Cerebellar nuclear complex (tissue), 1 donor: ENCODE measurements at places on chromosomes 7 and 10.

GRCh38 chr7:136958016-136958415 is 89.6 kb downstream of the CHRM2 start:
- DNase-seq: no peak

- DNase-seq: no peak
These were observed 137.7 kb downstream of the NEUROD6 start for GRCh38 chr7:31202801-31203200.

DNA sequence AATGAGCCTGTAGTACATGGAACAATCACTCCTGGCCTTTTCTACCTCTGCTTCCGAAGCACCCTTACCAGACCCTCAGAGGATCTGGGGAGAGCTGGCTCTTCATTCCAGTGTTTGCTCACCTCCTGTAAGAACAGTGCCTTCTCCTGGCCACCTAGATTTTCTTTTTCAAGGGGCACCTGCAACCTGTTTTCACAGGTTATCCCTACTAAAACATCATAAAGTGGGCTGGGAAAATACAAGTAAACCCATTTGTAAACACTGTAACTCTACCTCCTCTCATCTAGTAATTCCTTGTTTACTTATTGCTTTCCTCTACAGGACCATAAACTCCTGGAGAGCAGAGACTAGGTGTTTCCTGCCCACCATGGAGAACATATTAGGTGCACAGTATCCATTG is 1.1 kb downstream of the PIK3AP1 start:
- DNase-seq: no peak

DNA sequence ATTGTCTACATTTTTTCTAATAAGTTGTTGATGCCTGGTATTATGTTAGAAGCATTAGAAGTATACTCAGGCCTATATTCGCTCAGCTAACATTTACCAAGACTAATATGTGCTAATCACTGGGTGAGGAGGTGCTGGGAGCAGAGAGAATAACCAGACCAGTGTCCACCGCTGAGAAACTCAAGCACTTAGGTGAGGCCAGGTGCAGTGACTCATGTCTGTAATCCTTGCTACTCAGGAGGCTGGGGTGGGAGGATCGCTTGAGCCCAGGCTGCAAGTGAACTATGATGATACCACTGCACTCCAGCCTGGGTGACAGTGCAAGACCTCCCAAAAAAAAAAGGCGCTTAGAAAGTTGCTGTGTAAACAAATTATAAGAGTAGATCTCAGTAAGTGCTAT is 182.2 kb upstream of the AOAH start:
- no peak for DNase-seq

- DNase-seq: no peak
These were observed 450.4 kb downstream of the NEBL start for GRCh38 chr10:20446561-20447193.

DNA sequence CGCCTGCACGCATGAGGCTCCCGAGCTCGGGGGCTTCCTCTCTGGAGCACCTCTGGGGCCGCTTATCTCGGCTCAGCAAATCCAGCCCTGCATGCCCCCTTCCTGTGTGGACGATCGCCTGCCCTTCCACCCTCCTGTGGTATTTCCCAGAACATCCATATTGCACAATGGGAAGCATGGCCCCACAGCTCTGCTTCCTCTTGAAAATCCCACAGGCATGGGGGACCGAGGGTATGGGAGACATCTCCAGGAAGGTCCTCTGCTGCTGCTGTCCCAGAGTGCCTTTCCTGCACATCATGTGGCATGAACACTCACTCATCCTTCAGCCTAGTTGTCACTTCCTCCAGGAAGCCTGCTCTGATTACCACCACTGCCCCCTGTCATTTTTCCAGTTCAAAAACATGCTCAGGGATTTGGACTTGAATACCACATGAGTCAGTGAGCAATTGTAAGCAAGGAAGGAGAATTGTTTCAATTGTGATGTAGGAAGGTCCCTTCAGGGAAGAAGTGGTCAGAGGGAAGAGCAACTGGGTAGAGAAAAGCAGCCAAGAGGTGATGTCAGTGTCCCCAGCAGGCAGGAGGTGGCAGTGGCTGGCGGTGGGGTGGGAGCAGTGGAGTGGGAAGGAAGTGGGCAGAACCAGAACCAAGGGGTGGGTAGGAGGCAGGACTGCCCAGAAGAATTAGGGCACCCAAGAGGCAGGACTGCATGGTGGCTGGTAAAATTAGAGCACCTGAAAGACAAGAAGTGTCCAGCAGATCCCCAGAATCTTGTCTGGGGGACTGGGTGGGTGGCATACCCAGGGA is 67.5 kb upstream of the ZMIZ1 start:
- DNase-seq: no peak

GRCh38 chr7:32204361-32205018 is 134.3 kb upstream of the PDE1C start:
- DNase-seq: peak; percentile 10

DNA sequence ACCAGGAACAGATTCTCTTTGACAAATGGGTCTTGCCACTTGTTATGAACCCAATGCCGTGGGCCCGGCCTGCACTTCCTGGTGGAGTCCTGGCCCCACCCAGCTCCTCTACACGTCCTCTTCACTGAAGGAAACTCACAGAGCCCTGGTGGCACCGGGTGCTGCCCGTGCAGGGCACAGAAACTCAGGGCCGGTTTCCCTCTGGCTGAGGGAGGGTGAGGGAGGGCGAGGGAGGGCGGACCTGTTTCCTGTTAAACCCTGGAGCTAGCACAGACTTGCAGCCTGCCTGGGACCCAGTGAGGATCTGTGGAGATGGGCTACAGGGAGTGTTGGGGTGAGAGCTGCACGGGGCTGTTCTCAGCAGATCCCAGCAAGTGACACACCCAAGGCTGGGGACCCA is 596.3 kb downstream of the PTPRN2 start:
- DNase-seq: no peak

DNA sequence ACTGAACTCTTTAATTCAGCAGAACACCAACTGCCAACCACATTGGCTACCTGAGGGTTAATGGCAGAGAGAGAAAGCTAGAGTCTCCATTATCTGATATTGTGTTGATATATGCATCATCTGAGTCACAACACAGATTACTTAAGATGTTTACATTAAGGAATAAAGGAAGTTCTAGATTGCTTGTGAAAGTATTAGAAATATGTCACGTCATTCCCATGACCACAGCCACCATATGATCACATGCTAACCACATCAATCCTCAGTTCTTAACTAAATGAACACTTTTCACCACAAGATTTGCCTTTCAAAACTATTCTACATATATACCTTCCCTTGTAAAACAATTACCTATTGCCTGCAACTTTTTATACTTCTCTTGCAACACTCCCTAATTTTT is 337.9 kb downstream of the FGFR2 start:
- DNase-seq: no peak

DNA sequence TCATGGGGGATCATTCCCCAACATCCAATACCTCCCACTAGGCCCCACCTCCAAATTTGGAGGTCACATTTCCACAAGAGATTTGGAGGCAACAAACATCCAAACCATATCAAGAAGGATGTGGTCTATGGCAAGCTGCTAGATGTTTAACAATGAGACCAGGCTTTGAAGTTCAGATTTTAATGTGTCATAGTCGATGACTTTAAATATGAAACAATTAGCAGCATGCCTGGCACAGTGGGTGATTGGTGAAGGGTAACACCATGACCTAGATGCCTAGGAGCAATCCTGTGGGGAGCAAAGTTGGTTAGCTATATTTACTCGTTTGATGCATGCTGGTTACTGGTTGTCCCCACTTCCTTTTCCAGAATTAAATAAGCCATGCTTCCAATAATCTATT is 356.4 kb upstream of the VWC2 start:
- no peak for DNase-seq

GRCh38 chr7:25731846-25732245 is 420.2 kb upstream of the NFE2L3 start:
- DNase-seq: no peak

- DNase-seq: no peak
These were observed 13.1 kb upstream of the ARPC1A start for GRCh38 chr7:99312316-99313203.

GRCh38 chr10:110263164-110263563 is 41.6 kb downstream of the SMNDC1 start:
- DNase-seq: no peak

DNA sequence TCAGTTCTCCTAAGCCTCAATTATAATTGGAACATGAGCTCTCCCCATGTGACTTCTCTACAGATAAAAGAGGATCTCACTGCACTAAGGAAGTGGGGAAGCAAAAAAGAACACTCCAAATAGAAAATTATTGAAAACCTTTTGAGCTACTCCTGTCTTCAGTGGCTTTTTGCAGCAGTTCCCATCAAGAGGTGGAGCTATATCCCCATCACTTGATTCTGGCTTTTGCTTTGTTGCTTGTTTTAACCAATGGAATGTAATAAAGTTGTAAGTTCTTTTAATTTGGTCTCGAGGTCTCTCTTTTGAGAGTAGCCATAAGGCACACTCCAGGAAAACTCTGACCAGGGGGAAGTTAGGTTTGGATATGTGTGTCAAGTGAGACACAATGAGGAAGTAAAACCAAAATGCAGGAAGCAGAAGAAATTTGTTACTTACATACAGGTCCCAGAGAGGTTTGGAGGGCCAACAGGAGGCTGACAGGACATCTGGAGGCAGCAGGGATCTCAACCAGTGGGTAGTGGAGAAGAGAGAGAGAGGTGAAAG is 569.4 kb downstream of the HTR7 start:
- DNase-seq: no peak
